Stimulated activated CD8-positive, alpha-beta memory T cell treated with anti-CD3 and anti-CD28 coated beads, Interleukin-7, amount 100 ng/mL, for 1 hour (primary cell): ENCODE measurements at places on chromosomes 12 and 14.

DNA sequence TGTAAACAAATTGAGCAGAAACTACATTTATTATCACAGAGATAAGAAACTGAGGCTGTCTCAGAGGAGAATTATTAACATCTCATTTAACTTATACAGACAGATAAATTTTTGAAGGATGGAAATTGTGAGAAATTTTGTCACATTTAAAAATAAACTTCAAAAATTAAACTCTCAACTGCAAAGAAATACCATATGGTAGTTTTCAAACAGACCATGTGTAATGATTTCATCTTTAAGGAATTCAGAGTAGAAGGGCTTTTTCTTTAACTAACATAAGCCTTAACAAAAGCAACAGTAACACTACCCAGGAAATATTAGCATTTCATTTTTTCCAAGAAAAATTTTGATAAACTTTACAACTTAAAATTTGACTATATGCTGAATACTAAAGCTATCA lies 26.6 kb downstream of the NUP37 start:
- no peak for DNase-seq

GRCh38 chr14:55323910-55324309 lies 52.7 kb downstream of the FBXO34 start:
- no peak for DNase-seq

DNA sequence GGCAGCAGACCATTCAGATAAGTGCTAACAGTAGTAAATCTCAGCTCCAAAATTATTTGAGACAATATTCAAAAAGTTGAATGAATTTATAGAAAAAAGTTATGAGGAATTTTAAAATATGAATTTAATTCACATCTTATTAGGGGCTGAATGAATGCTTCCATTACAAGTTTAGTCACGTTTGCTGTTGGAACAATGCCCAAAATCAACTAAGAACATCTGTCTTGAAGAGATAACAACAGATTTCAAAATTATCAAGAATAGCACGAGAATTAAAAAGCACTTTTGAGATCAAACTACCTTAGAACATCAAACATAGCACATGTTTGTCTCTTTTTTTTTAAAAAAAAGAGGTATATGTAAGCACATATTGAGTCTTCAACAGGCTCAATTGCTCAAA lies 115.4 kb upstream of the PPFIA2 start:
- DNase-seq: no peak

DNA sequence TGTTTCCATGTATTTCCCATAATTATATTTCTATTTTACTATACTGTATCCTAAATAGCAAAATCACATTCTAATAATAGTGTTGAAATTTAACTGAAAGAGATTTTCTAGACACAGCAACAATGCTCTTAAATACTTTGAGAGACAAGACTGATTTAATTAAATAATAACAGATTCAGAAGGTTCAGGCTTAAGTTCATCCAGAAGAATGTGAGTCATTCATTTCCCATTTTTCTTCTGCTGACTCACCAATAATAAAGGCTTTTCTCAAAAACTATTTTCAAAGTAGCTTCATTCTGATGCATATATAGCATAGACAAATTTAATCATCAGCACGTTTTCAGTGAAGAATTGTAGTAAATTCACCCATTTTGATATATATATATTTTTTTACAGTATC lies 481.4 kb downstream of the MDGA2 start:
- DNase-seq: no peak

GRCh38 chr12:116066381-116067230 lies 210.9 kb downstream of the MED13L start:
- peak; percentile 21 for DNase-seq

DNA sequence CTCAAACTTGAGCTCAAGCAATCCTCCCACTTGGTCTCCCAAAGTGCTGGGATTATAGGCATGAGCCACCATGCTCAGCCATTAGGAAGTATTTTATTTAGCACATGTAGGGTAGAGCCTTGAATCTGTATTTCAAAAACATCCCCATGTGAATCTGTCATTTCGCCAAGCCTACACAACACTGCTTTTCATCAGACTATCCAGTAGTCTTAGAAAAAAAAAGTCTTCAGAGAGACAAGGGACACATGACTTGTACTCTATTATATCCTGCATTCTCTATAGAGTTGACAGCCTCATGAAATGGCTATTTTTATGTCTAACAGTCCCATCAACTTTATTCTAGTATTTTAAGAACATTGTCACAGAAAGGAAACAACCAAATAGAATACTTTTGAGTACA lies 35.4 kb downstream of the TM7SF3 start:
- no peak for DNase-seq

- DNase-seq: no peak
Measured at GRCh38 chr14:32934881-32935633, 3.6 kb upstream of the NPAS3 start.

GRCh38 chr12:66620026-66620425 lies 58.9 kb downstream of the GRIP1 start:
- DNase-seq: no peak

DNA sequence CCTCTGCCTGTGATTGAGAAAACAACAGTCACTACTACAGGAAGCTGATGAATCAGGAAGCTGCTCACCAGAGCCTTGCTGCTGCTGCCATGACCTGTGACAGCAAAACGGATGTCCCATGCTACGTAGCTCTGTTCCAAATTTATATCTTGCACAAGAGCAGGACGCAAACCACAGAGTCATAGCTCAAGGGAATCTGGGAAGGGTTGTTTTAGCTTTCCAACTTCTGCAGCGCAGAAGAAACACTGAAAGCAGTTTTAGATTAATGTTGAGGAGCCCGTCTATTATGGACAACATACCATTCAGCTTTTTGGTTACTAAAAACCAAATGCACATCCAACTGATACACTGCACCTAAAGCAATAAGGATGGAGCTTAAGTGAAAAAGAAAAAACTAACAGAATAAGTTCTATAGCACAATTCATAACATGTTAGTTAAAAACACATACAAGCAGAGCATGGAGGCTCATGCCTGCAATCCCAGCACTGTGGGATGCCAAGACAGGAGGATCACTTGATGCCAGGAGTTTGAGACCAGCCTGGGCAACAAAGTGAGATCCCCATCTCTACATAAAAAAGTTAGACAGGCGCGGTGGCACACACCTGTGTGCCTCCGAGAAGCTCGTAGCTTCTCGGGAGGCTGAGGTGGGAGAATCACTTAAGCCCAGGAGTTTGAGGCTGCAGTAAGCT lies 1.7 kb upstream of the ANKRD33 start:
- DNase-seq: no peak

GRCh38 chr12:45014396-45014795 lies 36.5 kb downstream of the DBX2 start:
- DNase-seq: no peak

DNA sequence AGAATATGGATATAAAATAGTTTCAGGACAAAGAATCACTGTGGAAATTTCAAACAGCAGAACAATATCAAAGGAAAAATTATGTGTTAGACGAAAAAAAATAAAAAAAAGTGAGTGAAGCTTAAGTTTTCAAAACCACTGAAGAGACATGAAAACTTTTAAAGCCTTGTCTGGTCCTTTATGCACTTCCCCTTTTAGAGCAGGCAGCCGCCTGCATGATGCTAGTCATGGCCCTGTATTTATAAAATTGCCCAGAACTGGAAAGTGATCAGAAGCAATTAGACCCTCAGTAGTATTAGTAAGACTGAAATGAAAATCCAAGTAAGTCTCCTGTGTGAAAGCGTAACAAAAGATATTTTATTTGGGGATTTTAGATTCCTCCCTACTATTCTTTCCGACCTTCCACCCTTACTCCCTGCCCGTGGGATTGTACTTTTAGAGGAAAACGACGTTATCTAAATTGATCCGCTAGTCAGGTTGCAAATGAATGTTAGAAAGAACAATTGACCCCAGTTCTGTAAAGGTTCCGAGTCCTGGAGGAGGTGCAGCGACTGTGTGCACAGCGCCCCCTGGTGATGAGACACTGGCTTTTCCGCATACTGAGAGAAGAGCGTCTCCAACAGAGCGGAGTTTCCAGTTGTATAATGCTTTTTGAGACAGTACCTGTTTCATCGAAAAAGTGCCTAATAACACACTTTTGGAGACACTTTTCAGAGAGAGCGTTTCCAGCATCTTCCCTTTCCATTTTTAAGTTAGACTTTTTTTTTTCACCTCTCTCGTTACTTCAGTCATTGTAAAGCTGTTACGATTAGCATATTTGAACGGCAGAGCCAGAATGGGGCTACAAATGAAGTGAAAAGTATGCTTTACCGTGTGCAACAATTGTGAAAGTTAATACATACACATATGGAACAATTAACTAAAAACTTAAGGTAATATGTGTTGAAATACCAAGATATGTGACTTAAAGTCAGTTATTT lies 12.4 kb downstream of the MGST1 start:
- DNase-seq: no peak

GRCh38 chr12:49809381-49809905 lies 18.8 kb downstream of the NCKAP5L start:
- DNase-seq: no peak

DNA sequence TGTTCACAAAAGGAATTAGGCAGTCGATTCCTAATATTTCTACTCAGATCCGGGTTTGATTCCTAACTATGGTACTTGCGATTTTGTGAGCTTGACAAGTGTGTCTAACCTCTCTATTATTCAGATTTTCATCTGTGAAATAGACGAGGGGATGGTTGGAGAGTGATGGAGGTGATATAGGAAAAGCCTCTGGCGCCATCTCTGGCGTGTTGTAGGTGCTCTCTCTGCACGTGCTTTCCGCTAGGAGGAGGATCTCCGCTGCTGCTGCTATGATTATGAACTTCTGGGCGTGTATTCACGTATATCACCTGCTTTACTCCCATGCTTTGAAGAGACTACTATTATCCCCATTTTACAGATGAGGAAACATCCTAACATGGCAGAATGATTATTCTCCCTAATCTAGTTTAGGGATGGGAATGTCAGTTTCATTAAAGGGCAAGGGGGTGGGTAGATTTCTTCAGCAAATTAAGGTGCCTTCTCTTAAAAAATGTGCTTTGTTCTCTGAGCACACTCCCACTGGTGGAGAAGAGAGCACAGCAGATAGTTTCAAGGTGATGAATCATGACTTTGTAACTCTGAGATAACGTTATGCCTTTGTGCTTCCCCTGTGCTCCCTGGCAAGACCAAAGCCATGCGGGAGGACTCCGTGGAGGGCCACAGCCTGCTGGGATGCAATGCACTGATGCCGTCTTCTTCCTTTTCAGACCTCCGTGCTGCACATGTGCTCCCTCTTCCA lies 97.1 kb downstream of the PRIMA1 start:
- DNase-seq: no peak

GRCh38 chr12:18431771-18432170 lies 170.5 kb downstream of the PIK3C2G start:
- no peak for DNase-seq

- DNase-seq: no peak
Measured at GRCh38 chr12:32870716-32871115, 25.9 kb downstream of the PKP2 start.

DNA sequence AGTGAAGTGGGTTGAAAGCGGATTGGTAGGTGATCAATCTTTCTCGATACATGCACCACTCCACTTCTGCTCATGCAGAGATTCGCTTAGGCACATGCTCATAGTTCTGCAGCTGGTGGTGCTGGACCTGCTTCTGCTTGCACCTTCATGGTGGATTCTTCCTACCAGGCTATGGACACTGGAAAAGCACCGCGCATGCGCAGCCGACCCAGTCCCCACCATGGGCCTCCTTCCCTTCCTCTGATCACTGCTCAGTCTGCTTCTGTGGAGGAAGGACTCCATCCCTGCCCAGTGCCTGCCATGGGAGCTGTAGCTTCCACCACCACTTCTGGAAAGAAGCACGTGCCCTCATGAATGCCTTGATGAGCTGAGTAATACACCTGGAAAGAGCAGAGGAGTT lies 61.8 kb upstream of the PTPRQ start:
- no peak for DNase-seq

GRCh38 chr14:22194664-22195063 lies 394.4 kb downstream of the DAD1 start:
- DNase-seq: no peak

GRCh38 chr12:67302162-67302561 lies 33.0 kb downstream of the CAND1 start:
- no peak for DNase-seq

GRCh38 chr14:90905531-90905930 lies 89.3 kb upstream of the TTC7B start:
- DNase-seq: no peak

DNA sequence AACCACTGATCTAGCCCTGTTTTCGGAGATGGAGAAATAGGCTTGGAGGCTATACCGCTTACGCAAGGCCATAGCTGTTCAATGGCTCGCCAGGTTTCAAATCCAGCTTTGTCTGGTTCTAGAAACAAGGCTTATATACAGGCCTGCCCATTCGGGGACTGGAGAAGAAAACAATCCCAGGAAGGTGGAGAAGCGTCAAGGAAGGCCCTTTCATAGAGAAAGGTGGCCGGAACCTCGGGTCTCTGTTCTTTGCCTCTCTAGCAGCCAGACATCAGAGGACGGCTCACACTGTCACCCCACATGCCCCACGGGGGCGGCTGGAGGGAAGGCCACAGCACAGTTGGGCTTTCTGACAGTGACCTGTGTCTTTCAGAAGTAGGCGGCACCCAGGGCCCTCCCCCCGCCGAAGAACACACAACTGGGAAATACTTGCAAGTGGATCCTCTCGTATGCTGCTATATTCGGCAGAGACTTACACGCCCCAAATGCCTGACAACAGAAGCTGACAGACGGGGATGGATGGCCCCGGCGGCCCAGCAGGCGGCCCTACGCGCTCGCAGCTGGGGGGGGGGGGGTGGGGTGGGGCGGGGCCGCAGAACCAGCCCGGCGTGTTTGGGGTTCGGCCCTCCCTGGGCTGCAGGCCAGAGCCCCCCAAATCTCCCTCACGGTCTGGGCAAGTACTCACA lies 4.5 kb upstream of the SETD1B start:
- no peak for DNase-seq

DNA sequence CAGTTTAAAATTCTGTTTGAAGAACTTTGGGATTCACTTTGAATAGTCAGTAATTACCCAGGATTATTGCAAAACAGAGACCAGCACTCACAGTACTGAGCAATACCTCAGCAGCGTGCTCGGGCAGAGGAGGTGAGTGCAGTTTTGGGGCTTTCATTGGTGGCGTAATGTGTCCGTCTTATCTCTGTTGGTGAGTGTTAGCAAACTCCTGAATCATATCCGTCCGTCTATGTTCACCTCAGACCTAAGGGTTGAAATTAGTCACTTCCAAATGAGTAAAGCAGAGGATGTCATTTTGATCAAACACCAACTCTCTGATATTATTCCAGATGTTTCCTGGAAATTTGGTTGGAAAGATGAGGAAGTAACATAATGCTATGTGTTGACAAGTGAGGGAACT lies 82.8 kb downstream of the BORCS5 start:
- DNase-seq: peak; percentile 16

DNA sequence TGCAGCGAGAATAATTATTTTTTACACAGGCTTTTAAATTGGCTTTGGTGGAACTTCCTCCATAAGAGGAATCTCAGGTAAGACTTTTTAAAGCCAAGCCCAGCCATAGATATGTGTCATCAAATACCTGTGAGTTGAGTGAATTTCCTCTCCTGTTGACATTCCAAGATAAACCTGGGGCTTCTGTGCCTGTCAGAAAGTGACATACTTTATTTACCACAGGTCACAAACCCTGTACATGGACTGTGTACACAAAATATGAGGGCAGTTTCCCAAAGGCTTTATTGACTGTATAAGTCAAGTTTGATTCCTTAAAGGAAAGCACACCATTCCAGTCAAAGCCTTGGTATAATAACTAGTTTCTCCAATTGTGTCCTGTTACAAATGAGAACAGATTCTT lies 25.9 kb upstream of the SRSF5 start:
- DNase-seq: no peak

- DNase-seq: no peak
Measured at GRCh38 chr14:54549862-54550261, 17.1 kb upstream of the SAMD4A start.

- DNase-seq: no peak
Measured at GRCh38 chr14:96424109-96424989, 32.4 kb downstream of the AK7 start.
